Upper lobe of left lung (tissue), 6 donors: ENCODE measurements at places on chromosomes 2 and 18.
A peak's percentile ranks its signal among the peaks of the same experiment; 100 is the strongest.

- DNase-seq: no peak
These were observed 489.6 kb upstream of the SPRED2 start for GRCh38 chr2:65922030-65922429.

DNA sequence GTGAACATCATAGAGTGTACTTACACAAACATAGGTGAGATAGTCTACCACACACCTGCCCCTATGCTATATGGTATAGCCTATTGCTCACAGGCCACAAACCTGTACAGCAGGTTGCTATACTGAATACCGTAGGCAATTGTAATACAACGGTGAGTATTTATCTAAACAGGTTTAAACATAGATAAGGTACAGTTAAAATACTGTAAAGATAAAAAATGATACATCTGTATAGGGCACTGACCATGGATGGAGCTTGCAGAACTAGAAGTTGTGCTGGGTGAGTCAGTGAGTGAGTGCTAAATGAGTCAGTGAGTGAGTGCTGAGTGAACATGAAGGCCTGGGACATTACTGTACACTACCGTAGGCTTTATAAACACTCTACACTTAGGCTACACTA is 267.0 kb upstream of the HS6ST1 start:
- no peak for DNase-seq

GRCh38 chr2:1223791-1224190 is 189.5 kb upstream of the TPO start:
- no peak for DNase-seq

DNA sequence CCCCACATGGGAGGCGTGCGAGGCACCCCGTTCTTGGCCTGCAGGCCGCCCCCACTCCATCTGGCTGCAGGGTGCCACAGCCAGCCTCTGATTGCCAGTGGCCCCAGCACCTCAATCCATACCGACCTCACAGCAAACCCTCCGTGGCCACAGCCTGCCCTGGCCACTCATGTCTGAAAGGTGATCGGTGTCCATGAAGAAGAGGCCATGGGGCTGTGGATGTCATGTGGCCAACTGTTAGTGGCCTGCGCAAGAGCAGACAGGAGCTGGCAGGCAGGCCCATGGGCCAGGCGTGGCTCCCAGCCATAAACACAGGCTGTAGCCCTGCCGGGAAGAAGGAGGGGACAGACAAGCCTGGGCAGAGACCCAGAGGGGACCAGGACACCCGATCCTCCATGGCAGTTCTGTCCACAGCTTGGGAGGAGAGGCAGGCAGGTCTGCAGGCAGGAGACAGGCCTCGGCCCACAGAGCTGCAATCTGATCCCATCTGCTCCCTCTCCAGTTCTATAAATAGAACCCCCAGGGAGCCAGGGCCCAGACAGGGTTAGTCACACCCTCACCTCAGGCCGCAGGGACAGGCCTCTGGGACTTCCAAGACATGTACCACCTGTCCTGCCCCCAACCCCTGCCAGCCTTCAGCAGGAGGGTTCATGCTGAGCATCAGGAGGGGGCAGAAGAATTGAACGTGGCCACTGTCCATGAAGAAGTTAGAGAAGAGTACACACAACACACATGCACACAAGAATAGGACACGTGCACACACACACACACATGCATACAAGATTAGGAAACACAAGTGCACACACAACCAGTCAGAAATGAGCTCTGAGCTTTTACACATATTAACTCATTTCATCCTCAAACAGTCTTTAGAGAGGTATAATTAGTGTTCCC is 16.9 kb downstream of the STEAP3 start:
- DNase-seq: peak; percentile 81

GRCh38 chr18:67232991-67233390 is 283.5 kb downstream of the DSEL start:
- DNase-seq: no peak

DNA sequence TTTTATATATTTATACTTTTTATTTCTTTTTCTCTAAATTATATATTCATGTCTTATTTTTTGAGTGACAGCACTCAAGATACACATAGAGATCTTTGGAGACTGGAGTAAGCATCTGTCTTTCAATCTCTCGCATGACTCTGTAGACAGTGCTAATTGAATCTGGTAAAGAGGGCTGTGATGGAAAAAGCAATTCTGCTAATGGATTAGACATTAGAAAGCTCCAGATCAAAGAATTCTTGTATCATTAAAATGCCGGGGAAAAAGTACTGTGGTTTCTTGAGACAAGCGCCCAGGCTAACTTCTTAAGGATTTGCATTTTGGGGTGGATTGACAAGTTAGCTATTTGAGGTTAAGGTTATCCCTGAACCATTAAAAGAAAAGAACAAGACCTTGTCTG is 383.1 kb upstream of the TNP1 start:
- no peak for DNase-seq

DNA sequence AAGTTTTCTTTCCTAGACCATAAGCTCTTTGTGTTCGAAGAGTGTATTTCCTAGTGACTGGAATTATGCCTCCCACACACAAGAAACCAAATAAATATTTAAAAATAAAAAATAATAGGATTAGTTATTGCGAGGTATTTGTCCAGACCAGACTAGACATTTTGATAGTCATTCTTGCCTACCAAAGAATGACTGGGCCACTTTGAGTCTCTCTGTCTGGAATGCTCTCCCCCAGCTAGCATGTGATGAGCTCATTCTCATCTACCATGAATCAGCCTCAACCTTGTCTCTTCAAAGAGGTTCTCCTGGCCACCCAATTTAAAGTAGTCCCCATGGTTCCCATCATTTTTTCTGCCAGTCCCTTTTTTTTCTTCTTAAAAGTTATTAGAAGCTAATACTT is 13.9 kb upstream of the DSC1 start:
- no peak for DNase-seq

- no peak for DNase-seq
These were observed 3.9 kb upstream of the TRIB2 start for GRCh38 chr2:12712881-12713280.

- DNase-seq: no peak
These were observed 135.7 kb upstream of the EPC2 start for GRCh38 chr2:148508878-148509287.

GRCh38 chr2:53865264-53865663 is 5.5 kb upstream of the GPR75 start:
- no peak for DNase-seq

DNA sequence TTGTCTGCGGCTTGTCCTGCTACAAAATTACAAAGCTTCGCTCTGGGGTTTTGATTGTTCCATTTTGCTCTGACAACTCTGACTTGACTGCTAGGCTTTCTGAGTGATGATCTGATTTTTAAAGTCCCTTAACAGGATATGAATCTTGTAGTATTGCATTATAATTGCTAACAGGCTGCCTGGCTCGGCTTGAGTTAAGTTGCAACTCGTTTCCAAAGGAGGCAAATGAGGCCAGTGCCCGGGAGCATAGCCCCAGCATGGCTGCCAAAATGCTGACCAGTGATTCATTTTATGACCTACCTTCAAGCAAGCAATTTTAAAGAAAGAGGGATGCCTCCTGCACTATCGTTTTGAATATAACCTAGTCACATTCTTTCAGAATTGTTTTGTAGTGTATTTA is 135.4 kb downstream of the COL6A3 start:
- no peak for DNase-seq

DNA sequence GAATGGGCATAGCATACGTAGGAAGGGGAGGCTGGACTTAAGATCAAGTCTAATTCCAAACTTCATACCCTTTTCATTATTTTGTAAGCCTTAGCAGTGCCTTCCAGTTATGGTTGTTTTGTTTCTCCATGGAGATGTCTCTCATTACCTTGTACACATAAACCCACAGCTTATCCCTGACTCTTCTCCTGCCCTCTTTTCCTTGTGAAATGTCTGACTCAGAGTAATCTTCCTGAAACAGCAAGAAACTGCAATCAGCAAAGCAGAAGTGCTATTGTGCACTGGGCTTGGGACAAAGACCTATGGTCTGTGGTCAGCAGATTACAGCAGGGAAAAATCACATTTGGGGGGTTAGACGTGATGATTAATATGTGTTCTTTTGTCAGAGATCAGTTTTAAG is 176.7 kb downstream of the IKZF2 start:
- no peak for DNase-seq

DNA sequence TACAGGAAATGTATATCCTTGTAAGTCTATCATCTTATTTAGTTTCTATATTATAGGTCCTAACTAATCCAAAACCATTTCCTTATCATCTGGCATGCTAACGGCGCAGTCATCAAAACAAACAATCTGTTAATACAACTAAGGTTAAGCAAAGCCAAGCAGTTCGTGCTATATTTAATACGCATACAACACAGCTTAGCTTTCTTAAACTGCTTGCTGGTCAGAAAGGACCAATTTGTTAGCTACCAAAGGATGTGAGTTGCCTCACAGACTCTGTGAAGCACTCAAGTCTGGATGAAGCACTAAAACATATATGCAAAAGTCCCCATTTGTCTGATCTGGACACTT is 67.0 kb downstream of the ZEB2 start:
- no peak for DNase-seq

DNA sequence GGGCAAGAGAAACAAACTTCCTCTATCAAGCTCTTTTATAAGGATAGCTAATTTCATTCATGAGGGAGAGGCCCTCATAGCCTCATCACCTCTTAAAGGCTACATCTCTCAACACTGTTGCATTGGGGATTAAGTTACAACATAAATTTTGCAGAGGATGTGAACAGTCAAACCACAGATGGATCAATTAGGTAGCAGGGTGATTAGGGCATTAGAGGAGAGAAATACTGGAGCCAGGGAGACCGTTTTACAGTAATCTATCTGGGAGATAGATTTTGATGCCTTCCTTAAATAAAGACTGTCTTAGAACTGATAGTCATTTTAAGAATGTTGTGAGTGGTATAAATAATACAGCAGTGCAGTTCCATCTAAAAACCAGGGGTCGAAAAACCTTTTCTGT is 258.9 kb downstream of the DCC start:
- no peak for DNase-seq

DNA sequence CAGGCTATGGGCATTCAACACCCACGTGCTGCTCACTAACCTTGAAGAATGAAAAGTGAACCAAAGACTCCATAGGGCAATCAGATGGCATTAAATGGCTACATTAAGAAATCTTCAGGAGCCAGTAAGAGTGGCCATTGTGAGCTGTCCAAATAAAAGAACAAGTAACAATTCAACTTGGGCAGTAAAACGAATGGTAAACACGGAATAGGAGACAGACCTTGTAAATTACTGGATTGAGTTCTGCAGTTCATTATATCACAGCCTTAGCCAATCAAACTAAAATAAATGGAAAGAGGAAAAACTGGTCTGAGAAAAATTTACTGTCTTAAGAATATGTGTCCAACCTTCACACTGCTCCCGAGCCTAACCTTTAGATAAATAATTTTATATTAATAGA is 306.5 kb upstream of the ZNF521 start:
- no peak for DNase-seq

GRCh38 chr2:128367601-128368359 is 49.1 kb upstream of the HS6ST1 start:
- peak; percentile 19 for DNase-seq

DNA sequence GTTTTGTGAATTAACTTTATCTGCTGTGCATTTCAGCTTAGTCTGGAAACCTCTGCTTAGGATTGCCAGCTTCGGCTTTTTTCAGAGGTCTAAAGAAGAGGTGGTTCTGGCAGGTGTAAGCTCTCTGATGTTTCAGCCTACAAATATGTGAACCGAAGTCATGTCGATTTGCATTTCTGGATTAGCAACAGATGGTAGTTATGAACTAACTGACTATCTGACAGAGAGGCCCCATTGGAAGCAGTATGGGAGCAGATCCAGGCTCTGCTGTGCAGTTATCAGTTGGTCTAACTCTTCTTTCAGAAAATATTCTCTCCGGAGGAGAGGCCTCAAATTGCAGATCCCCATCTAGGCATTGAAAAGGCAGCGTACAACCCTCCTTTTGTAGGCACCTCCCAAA is 32.7 kb upstream of the SPRED2 start:
- no peak for DNase-seq

DNA sequence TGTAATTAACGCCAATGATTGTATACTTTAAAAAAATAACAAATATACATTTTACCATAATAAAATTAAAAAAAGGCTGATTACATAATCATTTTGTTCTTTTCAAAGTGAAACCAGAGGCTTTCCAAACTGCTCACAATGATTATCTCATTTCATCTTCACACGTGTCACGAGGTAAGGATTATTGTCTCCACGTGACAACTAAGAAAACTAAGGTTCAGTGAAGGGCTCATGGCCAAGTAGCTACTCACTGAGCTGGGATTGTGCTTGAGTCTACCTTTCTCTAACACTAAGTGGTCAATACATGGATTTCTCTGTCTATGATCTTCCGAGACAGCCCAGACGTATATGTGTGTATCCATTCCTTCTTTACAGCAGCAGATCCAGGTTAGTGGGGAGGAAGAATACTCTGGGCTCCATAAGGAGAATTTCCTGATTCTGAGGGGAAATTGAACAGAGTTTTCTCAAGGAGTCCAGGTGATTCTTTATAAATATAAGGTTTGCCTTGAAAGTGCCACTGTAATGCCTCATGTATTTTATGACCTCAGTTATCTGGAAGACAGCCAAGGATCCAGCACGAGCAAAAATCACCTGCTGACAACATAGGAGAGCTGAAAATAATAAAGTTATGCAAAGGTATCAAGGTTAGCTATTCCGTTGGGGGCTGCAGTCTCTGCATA is 25.6 kb upstream of the ACSL3 start:
- no peak for DNase-seq

GRCh38 chr18:48940854-48941611 is 9.7 kb downstream of the SMAD7 start:
- no peak for DNase-seq

DNA sequence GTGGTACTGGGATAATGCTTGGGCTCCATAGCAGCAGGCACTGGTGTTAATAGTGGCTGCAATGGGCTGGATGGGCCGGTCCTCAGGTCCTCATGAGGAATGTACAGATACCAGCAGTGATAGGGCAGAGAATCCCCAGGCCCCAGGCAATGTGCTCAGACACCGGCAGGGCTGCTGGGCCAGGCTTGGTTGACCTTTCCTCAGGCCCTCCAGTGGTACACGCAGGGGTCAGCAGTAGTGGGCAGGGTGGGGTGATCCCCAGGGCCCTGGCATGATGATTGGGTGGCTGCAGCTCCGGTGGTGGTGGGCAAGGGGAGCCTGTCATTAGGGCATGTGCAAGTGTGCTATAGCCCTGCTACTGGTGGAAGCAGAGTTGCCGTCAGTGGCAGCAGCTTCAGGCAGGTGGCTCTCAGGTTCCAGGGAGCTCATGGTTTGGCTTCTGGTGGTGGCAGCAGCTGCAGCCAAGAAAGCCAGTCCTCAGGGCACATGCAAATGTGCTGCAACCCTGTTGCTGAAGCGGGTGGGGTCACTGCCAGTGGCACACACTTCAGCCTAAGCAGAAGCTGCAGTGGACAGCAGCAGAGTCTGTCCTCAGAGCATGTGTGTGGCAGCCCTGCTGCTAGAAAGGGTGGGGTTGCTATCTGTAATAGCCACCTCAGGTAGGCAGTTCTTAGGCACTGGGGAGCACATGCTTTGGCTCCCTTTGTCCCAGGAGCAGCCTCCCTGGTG is 56.8 kb downstream of the CCNT2 start:
- DNase-seq: no peak

- no peak for DNase-seq
These were observed 197.4 kb upstream of the HDAC4 start for GRCh38 chr2:239598011-239598731.

- DNase-seq: no peak
These were observed 72.9 kb downstream of the XRCC5 start for GRCh38 chr2:216181953-216182461.

GRCh38 chr2:1272835-1273234 is 140.4 kb upstream of the TPO start:
- no peak for DNase-seq
